ENCODE measurements at places on chromosomes 16 and 17.

DNA sequence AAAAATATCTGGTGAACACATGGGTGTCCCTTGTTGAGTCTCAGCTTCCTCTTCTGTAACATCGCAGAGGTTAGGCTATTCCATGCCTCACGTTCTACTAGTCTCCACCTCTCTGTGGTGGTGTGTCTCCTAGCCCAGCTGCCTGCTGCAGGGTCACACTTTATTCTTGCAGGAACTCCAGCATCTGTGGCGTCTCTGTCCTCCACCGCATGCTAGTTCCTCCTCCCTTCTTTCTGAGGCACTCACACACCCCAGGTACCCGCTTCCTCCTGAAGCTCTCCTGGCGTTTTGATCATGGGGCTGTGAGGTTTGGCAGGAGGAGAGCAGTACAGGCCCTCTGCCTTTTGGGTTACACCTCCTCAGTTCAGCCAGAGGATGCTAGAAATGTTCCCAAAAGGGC is 9.9 kb upstream of the TEX2 start:
- no peak for DNase-seq

GRCh38 chr16:15643946-15644250 is 944 bp upstream of the MARF1 start:
- DNase-seq, result no peak

DNA sequence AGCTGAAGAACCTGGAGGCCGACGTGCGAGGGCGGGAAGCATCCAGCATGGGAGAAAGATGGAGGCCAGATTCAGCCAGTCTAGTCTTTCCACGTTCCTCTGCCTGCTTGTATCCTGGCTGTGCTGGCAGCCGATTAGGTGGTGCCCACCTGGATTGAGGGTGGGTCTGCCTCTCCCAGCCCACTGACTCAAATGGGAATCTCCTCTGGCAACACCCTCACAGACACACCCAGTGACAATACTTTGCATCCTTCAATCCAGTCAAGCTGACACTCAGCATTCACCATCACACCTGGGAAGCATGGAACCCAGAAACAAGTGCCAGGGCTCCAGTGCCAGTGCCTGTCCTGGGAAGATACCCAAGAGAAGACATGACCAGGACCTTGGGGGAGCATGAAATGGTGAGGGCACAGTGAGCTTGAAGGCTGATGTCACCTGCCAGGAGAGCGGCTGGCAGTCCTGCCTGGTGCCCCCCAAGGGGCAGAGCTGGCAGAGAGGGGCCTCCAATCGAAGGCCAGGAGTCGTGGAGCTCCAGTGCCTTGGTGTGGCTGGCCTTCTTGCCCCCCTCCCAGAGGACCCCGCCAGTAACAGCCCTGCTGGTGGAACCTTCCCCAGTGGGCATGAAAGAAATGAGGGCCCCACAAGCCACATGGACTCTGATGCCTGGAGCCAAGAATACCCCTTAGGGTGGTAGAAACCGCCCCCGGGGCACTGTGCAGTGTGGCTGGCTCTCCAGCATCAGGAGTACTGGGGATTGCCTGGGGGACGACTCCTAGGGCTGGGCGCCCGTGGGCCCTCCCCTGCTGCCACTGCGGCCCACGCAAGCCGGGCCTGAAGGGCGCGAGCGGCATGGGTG is 643 bp upstream of the NPB start:
- DNase-seq, result peak; percentile 17

GRCh38 chr16:29700253-29700987 is 21.4 kb downstream of the QPRT start:
- peak; percentile 66 for DNase-seq

DNA sequence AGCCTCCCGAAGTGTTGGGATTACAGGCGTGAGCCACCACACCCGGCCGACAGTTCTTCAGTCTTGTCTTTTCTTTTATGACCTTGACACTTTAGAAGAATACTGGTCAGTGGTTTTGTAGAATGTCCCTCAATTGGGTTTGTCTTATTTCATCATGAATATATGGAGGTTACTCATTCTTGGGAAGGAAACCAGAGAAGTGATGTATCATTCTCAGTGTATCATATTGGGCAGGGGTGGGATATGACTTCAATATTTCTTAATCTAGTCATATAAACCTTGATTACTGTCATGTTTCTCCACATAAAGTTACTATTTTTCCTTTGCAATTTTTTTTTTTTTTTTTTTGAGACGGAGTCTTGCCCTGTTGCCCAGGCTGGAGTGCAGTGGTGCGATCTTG is 36.9 kb downstream of the SNTB2 start:
- no peak for DNase-seq

DNA sequence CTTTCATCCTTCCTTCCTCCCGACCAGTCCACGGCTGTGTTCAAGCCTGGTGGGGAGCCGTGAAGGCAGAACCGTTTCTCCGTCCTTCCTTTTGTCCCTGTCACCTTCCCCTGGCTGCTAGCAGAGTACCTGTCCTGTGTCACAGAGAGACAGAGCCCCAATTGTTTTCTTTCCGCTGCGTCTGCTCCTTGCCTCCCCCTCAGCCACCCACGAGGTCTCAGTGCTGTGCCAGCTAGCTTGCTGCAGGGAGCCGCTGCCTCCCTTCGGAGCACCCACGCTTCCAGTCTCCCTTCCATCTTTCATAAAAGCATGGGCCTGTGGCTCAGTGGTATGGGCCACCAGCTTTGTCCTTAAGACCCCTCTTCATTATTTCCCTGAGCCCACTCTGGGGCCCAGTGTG is 62.2 kb downstream of the MPRIP start:
- no peak for DNase-seq

DNA sequence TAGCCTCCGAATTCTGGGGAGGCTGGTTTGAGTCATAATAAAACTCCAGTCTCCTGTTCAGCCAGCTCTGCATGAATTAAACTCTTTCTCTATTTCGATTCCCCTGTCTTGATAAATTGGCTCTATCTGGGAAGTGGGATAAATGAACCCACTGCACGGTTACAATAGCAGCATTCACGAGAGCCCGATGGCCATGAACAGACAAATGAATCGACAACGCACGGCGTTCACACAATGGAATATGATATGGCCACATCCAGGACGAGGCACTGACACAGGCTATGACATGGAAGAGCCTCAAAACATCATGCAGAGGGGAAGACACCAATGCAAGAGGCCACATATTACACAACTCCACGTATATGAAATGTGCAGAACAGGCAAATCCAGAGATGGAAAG is 5.6 kb upstream of the CARD14 start:
- DNase-seq, result no peak

- no peak for DNase-seq
Measured at GRCh38 chr17:59848778-59849177, 44.0 kb downstream of the TUBD1 start.

DNA sequence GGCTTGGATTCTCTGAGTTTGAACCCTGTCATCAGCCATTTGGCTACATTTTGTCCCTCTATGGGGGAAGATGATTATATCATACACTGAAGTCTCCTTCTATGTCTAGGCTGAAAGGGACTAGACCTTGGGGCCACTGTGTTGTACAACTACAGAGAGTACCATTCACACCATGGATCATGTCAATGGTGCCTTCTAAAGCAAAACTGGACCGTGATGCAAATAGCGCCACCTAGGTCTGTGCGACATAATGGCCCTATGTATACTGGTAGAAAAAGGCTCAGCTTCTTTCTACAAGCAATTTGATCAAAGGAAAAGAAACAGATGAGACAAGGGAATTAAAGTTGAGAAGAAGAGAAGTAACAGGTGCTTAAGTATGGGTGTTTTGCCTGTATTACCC is 100.7 kb downstream of the LYRM1 start:
- no peak for DNase-seq

DNA sequence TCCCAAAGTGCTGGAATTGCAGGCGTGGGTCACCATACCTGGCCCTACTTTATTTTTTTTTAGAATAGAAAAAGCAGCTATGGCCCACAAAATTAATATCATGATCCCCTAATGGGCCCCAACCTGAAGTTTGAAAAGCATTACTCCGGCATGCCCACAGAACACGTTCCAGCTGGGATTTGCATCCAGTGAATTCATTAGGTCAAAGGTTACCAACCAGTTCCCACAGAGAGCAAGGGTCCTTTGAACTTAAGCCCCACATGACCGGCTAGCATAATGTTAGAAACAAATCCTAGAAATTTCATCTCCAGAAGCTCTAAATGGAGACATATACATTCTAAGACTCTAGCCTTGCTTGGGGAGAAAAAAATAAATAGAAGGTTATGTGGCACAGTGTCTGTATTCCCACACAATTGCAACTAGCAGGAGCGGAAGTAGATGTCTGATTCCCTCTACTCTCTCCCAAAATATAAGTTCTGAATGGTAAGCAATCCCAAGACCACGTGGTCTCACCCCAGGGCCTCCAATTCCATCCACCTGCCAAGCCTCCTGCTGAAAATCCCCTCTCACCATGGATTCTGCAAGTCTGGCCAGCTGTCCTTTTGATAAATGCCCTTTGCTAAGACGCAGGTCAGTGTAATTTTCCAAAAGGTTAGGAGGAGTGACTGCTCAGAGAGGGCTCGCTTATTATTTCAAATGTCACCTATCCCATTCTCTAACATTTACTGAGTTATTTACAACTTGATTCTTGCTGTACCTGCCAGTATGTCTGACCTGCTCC is 395.8 kb downstream of the NPIPA8 start:
- no peak for DNase-seq

DNA sequence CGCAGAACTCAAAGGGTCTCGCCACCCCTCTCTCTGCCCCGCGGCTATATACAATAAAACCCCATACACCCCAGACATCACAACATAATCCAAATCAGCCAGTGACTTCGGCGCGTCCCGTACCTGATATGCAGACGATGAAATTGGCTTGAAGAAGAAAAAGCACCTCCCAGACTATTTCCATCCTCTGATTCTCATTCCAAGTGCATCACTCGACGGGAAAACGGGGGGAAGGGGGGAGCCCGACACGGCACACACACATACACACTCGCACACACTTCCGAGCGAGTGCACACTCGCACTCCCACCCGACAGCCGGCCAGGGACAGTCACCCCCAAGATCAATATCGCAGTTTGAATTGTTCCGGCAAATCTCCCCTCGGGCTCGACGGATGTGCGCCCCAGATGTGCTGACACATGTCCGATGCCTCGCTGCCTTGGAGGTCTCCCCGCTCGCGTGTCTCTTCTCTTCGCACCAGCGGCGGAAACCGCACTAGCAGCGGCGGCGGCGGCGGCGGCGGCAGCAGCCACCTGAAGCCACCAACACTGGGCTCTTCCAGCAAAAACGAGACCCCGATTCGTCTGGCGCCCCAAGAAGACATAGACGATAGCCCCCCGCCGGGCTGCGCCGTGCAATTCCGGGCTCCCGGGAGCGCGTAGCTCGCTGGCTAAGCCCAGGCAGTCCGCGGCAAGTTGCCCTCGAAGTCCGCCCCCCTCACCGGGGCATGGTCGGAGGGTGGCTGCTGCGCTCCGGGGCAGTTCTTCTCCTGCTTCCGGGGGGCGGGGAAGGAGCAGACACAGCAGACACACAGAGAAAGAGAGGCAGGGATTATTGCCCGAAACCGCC is 688 bp downstream of the CA10 start:
- no peak for DNase-seq

- DNase-seq, result peak; percentile 74
Measured at GRCh38 chr17:50181144-50181543, 15.3 kb downstream of the SGCA start.

DNA sequence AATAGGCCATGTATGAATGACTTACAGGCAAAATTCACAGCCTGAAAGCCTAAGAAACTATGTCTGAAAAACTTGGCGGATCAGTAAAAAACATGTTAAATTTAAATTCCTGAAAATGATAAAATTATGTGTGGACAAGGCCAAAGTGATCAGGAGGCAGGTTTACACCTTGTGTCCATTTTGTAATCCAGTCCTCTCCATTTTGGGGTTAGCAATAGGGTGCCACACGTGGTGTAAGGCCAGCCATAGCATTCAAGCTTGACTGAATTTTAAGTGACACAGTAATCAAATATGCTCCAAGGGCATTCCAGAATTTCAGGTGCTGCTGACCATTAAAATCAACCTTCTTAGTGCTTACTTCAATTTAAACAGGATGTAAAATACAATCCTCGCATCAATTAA is 2.7 kb downstream of the RNF43 start:
- no peak for DNase-seq

DNA sequence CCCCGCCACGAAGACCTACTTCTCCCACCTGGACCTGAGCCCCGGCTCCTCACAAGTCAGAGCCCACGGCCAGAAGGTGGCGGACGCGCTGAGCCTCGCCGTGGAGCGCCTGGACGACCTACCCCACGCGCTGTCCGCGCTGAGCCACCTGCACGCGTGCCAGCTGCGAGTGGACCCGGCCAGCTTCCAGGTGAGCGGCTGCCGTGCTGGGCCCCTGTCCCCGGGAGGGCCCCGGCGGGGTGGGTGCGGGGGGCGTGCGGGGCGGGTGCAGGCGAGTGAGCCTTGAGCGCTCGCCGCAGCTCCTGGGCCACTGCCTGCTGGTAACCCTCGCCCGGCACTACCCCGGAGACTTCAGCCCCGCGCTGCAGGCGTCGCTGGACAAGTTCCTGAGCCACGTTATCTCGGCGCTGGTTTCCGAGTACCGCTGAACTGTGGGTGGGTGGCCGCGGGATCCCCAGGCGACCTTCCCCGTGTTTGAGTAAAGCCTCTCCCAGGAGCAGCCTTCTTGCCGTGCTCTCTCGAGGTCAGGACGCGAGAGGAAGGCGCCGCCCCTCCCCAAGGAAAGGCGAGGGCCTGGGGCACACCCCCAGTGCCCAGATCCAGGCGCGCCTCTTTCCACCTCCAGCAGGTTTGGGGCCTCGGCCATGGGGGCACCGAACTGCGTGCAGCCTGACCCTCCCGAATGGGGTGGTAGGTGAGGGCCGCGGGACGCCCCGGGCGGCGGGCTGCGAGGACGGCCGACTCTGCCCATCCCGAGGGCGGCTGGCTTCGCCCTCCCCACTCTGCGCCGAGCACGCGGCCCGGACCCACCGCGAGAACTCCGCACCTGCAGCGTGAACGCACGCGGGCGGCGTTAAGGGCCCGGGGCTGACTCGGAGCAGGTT is 664 bp downstream of the HBQ1 start:
- no peak for DNase-seq

- DNase-seq, result peak; percentile 89
Measured at GRCh38 chr16:85350973-85351372, 238.7 kb upstream of the CIBAR2 start.

DNA sequence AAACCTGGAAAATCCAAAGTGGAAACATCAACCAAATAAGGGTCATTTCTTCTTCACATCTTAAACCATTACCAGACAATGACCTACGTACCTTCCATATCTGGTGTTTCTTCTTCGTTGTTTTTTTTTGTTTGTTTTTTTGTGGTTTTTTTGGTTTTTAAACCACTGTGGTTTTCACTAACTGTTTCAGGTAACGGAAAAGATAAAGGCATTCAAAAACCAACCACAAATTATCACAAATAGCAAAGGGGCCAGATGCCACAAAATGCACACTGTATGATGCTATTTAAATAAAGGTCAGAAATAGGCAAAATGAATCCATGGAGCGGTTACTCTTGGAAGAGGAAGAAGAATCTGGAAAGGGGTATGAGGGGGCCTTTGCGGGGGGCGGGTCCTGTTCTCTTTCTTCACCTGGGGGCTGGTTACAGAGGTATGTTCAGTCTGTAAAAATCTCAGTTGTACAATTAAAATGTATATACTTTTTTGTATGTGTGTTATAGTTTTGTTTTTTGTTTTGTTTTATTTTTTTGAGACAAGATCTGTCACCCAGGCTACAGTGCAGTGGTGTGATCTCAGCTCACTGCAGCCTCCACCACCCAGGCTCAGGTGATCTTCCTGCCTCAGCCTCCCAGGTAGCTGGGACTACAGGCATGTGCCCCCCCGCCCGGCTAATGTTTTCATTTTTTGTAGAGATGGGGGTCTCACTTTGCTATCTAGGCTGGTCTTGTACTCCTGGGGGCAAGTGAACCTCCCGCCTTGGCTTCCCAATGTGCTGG is 29.6 kb downstream of the LITAF start:
- DNase-seq, result no peak

GRCh38 chr16:3503523-3503922 is 2.7 kb downstream of the CLUAP1 start:
- DNase-seq, result no peak

All from left hindlimb (tissue), 1 donor.